IMR-90 (cell line): ENCODE measurements at places on chromosomes 13 and 19.

DNA sequence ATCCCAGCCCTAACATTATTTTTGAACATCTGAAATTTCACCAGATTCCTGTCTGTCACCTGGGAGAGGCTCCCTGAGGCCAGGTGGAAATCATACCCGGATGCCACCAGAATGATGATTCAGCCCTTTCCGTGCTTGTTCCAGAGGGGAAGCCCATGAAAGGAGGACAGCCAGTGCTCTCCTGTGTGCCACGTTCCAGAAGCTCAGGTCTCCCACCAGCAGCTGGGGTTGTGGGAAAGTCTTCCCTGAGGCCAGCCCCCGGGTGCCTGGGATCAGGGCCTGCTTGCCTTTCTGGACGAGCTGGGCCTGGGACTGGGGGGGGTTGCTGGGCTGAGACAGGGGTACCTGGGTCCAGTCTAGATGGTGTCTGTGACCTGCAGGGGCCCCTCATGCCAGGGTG, 25.5 kb upstream of the IGFL1 start:
- DNase-seq = no peak

DNA sequence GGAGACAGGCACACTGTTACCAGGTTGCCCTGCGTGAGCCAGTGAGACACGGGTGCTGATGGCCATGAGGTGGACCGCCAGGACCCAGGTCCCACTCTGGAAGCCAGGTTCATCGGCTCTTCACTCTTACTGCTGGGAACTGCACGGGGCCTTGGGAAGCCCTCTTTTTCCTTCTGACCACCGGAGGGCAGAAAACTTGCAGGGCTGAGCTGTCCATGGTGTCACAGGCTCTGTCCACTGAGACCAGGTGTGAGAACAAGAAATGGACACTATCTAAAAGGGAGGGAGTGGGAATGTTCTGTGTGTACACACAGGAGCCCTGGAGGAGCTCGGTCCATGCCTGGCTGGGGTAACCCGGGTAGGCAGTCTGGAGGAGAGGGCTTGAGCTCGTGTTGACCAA, 93.4 kb downstream of the UQCRFS1 start:
- no peak for DNase-seq

- peak; percentile 92 for DNase-seq
Observed at GRCh38 chr13:43284162-43284561, 260.8 kb downstream of the DNAJC15 start.

- DNase-seq = no peak
Observed at GRCh38 chr13:42094516-42095040, 46.1 kb downstream of the DGKH start.

DNA sequence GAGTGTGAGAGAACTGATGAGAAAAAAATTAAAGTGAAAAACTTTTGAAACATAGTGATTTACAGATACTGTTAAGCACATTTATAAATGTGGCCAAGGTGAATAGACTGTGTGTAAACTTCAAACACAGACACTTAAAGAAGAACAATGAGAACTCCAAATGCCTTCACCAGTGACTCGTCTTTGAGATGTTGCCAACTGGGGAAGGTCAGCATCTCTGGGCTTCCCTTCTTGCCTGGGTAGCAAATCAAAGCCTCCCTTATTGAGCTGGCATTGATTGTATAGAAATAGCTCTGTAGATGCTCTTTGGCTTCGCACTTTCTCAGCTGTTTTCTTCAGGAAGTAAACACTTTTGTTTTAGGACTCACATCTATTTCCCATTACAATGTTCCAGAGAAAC, 177.3 kb upstream of the SGCG start:
- no peak for DNase-seq

- DNase-seq = no peak
Observed at GRCh38 chr13:83088858-83089257, 793.4 kb downstream of the SLITRK1 start.

- no peak for DNase-seq
Observed at GRCh38 chr19:39937787-39938186, 3.4 kb upstream of the FCGBP start.

GRCh38 chr19:4847190-4847973, 15.9 kb upstream of the TICAM1 start:
- DNase-seq = no peak

GRCh38 chr13:92074658-92075057, 676.2 kb downstream of the GPC5 start:
- no peak for DNase-seq

DNA sequence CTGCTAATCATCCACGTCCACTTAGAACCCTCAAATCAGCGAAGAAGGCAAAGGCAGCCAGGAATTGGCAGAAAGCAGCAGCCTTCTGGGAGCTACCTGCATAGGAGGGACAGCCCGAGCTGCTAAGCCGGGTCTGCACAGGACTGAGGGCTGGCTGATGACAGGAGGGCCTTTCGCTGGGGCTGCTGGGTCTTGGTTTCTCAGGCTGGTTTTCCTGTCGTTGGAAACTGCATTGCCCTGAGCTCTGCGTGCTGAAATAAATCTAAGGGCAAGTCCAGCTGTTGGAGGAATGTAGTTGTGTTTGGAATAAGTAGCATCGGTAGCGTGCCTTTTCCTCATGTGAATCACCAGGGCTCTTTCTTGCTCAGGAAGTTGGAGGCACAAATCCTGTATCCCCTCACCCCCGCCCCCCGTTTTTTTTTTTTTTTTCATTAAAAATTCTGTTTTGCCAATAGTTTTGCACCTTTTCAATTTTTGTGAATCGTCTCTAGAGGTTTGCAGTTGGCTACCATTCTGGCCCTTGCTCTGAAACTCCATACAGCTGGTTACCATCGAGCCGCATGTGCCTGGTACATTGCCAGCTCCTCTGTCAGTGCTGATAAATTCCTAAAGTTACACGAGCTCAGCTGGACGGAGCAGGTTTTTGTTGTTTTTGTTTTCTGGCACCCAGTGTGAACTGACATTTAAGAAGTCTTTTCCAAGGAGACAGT, 193.9 kb upstream of the RNF113B start:
- DNase-seq = peak; percentile 97

DNA sequence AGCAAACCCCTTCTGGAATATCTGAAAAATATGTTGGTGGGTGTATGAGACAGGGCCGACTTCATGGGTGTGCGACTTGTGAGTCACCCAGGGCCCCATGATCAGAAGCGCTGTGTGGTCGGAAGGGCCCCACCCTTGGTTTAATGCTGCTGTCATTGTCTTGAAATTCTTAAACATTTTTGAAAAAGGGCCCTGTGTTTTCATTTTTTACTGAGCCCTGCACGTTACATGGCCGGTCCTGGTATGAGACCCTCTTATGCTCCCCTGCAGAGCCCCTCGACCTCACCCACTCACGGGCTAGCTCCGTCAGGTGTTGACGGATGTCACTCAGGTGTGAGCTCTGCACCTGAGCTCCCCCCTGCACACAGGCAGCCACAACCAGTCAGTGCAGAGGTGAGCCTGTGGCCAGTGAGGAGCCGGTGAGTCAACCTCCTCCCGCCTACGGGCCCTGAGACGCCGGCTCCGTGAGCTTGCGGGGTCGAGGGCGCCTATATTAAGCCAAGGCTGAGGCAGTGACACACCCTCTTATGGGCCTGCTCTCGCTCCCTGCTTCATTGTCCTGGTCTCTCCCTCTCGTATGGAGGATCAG, 27.7 kb downstream of the GADD45B start:
- DNase-seq = peak; percentile 78

DNA sequence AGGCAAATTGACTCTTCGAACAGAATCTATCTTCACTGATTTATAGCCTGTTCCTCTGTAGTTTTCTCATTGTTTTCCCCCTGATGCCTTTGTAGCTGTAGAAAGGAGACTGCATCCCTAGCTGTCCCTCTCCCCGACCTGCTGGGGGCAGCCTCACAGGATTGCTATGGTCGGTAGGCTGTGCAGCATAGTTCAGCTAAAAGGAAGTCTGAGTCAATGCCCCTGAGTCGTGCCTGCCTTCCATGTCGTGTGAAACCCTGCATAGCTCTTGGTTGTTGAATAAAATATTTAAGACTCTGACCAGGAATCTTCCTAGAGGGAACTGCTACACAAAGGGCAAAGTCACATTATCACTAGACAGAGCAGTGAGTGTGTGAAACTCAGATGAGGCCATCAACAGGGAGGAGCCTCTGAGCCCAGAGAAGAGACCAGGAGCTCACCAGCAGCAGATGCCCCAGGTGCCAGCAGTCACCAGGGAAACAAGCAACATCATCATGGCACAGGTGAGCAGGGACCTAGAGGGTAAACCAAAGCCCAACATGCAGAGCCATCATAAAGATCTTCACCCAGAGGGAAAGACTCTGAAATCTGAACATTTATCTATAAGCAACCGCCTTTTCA, 108.4 kb upstream of the NBEA start:
- DNase-seq = peak; percentile 2

DNA sequence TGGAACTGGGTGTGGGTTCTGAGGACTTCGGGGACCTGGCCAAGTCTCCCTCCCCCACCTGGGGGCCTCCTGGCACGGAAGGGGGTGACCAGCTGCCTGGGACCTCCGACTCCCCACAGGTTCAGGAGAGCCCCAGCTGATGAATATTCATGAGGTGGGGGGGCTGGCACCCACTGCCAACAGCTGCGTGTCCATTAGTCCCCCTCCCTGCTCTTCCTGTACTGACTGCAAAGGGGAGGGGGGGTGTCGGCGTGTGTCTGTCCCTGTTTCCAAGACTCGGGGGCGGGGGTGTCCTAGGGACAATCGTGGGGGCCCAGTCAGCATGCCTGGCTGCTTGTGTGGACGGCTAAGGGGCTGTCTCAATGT, 10.6 kb upstream of the NFIX start:
- no peak for DNase-seq

- DNase-seq = peak; percentile 66
Observed at GRCh38 chr13:41139296-41139966, 6.8 kb upstream of the KBTBD6 start.

GRCh38 chr13:72983085-72983768, 75.6 kb upstream of the KLF5 start:
- peak; percentile 69 for DNase-seq

DNA sequence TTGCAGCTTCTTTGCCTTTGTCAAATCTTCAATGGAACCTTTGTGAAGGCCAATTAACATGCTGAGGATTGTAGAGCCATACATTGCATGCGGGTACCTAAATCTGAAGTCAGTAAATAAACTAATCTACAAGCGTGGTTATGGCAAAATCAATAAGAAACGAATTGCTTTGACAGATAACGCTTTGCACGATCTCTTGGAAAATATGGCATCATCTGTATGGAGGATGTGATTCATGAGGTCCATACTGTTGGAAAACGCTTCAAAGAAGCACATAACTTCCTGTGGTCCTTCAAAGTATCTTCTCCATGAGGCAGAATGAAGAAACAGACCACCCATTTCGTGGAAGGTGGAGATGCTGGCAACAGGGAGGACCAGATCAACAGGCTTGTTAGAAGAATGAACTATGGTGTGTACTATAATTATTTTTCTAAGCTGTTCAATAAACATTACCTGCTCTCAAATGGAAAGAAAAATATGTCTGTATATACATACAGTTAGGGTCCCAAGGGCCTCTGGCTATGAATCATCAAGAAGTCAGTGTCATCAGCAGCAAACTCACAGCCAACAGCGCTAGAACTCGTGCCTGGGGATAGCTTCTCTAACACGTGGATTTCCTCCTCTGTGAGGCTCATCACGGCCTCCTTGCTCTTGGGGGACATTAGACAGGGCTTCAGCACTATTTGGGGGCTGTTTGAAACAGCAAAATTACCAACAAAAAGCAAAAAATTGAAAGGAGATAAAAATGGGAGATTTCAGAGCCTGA, 2.9 kb upstream of the CD70 start:
- DNase-seq = no peak

GRCh38 chr19:18417250-18418028, 1.8 kb upstream of the SSBP4 start:
- peak; percentile 73 for DNase-seq

DNA sequence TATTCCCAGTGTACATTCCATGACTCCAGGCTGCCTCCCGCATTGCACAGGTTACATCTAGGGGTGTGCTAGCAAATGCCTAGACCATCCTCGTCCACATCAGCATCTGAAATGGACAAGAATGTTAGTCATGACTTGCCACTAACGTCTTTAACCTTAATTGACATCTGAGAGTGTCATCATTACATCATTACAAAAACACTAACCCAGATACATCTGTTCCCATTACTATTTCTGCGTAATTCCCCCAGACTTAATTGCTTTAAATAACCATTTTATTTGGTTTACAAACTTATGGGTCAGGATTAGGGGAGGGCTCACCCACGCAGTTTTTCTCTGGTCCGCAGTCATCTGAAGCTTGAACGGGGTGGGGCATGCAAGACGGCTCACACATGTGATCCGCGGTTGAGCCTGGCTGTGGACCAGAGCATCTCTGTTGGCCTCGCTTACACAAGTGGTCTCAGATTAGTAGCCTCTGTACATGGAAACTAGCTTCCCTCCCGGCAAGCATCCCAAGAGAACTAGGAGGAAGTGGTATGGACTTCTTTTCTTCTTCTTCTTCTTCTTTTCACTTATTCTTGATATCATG, 15.9 kb downstream of the KL start:
- peak; percentile 10 for DNase-seq

- no peak for DNase-seq
Observed at GRCh38 chr13:113452942-113453901, at the start of gene ADPRHL1. TSS of gene ADPRHL1 (minus strand) at chr13:113453488. CDS start at chr13:113453437, 51 bp downstream.

- no peak for DNase-seq
Observed at GRCh38 chr13:34137200-34137599, 319.3 kb downstream of the RFC3 start.

DNA sequence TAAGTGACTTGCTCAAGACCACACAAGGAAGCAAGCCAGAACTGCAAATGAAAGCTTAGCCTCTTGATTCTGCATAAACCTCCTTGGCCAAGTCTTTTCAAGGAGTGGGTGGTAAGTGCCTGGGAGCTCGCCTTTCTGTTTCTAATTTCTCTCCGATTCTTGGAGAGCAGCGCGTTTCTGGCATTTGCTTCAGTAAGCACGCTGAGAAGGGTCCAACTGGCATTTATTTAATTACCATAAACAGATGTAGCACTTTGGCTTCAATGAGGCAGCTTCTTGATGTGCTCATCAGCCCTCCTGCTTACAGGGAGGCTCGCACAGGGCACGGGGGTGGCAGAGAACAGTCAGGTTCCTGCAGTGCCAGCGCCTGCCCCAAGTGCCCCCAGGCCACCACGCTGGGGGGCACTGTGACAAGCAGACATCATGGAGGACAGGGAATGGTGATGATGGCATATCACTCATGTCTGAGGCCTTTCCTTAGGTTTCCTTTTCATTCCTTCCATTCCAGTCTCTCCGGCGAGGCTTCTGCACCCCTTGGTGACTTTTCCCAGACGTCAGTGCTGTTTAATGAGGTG, 13.3 kb downstream of the SIAH3 start:
- DNase-seq = no peak

GRCh38 chr13:79549355-79550106, 68.6 kb downstream of the NDFIP2 start:
- peak; percentile 38 for DNase-seq

GRCh38 chr19:51108805-51109146, 567 bp upstream of the CTU1 start:
- no peak for DNase-seq
